ENCODE measurements at places on chromosomes 7 and 10. TPM values are rescaled to one million over a fixed set of nuclear protein-coding genes. Genes with fewer than 3 reads are reported as not detected.

The SORCS1 gene
- total RNA-seq, result 7.3 TPM

The MKLN1 gene
- 36.5 TPM for total RNA-seq

The ELOVL3 gene
- not detected for total RNA-seq

The TMEM236 gene
- total RNA-seq, result 0.77 TPM

The DHTKD1 gene
- total RNA-seq, result 58.6 TPM

The PTPN20 gene
- total RNA-seq, result not detected

The TFR2 gene
- total RNA-seq, result 0.93 TPM

The SFTPA1 gene
- total RNA-seq, result not detected

The PRKCQ gene
- not detected for total RNA-seq

The GOT1 gene
- total RNA-seq, result 38.9 TPM

The GPR37 gene
- 3.1 TPM for total RNA-seq

The SH2D4B gene
- total RNA-seq, result under 0.01 TPM

The ZNF488 gene
- under 0.01 TPM for total RNA-seq

The PHKG1 gene
- total RNA-seq, result under 0.01 TPM

The FAM25G gene
- not detected for total RNA-seq

The OR2A1 gene
- total RNA-seq, result not detected

The ERVW-1 gene
- not detected for total RNA-seq

The IL15RA gene
- under 0.01 TPM for total RNA-seq

The ABCB4 gene
- 4.7 TPM for total RNA-seq

The TAS2R4 gene
- 1.00 TPM for total RNA-seq

The AIFM2 gene
- total RNA-seq, result 10.2 TPM

The PPP1R3C gene
- total RNA-seq, result 47.4 TPM

The HTR7 gene
- total RNA-seq, result 1.1 TPM

The SORBS1 gene
- total RNA-seq, result 53.7 TPM
